Stimulated activated CD8-positive, alpha-beta memory T cell treated with anti-CD3 and anti-CD28 coated beads, Interleukin-4, amount 100 ng/mL, for 4 hours (primary cell): ENCODE measurements at places on chromosomes 1 and 21.

- DNase-seq: no peak
Observed at GRCh38 chr1:54798769-54799641, 2.1 kb downstream of the TTC22 start.

GRCh38 chr1:225700889-225701465 is 48.1 kb upstream of the ENAH start:
- no peak for DNase-seq

GRCh38 chr1:246801241-246802020 is 77.2 kb downstream of the SCCPDH start:
- DNase-seq: no peak

DNA sequence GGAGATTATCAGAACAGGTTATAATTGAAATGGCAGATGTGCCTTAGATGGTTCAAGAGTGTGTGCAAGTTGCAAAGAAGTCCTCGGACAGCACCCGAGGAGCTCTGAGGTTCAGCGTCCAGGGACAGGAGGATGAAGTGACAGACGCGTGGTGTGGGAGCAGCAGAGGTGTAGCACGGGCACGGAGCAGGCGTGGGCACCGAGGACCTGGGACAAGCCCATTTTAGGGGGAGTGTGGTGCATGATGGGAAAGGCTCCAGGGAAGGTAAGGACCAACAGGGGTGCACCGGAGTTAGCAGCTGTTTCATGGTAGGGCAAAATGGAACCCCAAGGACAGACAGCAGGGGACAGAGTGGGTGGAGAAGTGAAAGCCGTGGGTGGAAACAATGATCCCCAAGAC is 56.3 kb upstream of the BACE2 start:
- no peak for DNase-seq

- DNase-seq: peak; percentile 3
Observed at GRCh38 chr1:31064718-31065309, 703 bp downstream of the PUM1 start.
